Naive thymus-derived CD8-positive, alpha-beta T cell (primary cell): ENCODE measurements at places on chromosomes 3 and 15. TPM values are rescaled to one million over a fixed set of nuclear protein-coding genes. Genes with fewer than 3 reads are reported as not detected.

- DNase-seq: no peak
Measured at GRCh38 chr15:86973284-86973844, 893.7 kb downstream of the AGBL1 start.

DNA sequence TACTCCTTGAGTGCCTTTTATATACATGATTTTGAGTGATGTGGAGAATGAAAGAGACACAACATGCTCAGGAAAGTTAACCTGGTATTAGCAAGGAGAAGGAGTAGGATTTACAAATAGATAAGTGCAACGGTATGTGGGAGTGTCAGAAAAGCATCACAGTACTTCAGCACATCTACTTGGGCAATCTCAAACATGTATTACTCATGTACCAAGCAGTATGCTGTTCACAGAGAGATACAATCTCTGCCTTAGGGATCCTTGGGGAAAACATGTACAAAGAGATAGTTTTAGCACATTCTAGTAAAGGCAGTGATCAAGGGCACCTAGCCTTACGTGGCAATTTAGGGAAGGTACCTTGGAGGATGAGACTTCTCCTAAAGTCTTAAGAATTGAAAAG lies 146.5 kb downstream of the FILIP1L start:
- no peak for DNase-seq

- DNase-seq: no peak
Measured at GRCh38 chr15:99984491-99985243, 251.4 kb upstream of the LYSMD4 start.

The AADACL2 gene
- polyA plus RNA-seq: not detected

- no peak for DNase-seq
Measured at GRCh38 chr3:32376115-32376514, 15.5 kb upstream of the CMTM7 start.

- no peak for DNase-seq
Measured at GRCh38 chr15:31228011-31228484, 98.6 kb upstream of the KLF13 start.

The NOX5 gene
- not detected for polyA plus RNA-seq

GRCh38 chr3:50254577-50255250 lies 14.2 kb upstream of the SEMA3B start:
- DNase-seq: no peak

DNA sequence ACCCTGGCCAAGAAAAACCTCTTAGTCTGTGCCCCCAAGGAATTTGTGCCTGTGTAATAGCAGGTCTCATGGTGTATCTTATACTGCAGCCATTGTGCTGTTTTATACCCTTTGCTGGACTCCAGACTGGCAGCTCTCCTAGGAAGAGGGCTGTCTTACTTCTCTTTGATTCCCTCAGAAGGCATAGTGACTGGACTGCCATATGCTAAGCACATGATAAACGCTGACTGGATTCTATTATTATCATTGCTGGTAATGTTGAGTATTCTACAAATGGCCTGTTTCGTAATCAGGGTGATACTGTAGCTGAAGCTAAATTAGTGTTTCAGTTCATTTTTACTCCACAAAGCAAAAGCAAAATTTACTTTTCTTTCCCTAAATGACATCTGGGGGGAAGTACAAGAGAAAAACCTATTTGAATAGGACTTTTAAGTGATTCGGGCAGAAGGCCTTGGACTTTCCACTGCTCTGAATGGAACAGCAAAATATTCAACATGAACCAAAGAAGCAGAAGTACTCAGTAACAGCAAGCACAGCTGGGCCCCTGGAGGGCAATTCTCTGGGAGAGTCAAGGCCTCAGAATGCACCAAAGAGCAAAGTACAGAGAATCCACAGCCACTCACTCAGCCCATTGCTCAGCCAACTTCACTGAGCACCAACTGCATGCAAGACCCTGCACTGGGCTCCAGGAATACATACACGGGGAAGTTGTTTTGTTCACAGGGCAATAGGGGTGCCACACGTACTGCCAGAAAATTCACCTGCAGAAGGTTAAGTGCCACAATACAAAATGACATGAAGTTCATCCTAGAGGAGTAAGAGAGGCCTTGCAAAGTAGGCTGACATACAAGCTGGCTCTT lies 7.9 kb upstream of the BCL2A1 start:
- no peak for DNase-seq

DNA sequence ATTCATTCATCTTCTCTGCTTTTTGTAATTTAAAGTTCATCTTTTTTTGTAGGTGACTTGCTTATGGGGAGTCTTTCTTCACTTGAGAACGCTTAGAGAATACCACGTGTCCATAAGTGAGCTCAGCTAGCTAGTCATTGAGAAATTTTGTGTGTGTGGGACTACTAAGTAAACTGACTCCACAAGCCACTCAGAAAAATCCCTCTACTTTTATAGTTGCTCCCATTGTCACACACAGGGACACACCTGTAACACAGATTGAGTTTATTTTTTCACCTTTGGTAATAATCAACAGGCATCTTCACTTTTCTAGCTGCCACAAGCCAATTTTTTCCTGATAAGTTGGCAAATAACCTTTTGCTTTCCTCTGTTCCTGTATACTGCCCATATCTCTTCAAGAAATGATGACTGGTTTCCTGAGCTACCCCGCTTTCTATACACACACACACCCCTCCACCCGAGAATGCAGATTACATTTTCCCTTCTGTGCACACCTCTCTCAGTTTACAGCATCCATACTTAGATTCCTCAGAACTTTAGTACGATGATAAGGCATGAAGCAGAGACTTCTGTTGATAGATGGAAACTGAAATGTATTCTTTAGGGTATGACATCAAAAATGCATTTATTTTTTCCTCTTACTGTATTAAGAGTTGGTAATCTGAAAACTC lies 4.6 kb downstream of the TSC22D2 start:
- no peak for DNase-seq

DNA sequence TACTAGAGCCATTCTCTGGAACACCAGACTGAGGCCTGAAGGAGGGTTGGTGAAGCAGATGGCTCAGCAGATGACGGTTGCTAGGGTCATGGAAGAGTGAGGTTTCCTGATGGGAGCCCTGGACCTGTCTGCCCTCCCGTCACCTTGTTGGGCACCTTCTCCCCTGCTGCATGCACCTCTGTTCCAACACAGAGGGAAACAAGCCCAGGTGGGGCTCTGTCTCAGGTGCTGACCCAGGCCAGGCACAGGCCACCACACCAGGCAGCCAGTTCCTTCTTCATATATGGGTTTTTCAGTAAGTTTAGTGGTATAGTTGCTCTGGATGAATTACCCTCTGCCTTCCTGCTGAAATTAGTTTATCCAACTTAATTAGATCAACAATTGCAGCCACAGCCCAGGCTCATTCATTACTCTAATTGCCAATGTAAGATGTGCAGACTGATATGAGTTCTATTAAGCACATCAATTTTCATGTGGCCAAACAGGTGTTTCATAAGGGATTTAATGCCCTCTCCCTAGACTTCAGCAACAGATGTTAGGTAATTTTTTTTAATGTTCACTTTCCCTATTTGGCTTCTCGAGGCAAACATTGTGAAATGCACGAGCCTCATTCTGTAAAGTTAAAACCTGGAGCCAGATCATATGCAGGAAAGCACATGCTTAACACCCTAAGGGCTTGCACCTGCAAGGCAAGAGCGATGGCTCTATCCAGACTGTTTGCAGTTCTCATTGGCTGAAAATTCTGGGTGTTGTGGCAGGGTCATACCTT lies 174.8 kb downstream of the CHDH start:
- DNase-seq: no peak

The TRIM59 gene
- polyA plus RNA-seq: 17.4 TPM

- no peak for DNase-seq
Measured at GRCh38 chr3:168088106-168088720, 7.5 kb downstream of the GOLIM4 start.

DNA sequence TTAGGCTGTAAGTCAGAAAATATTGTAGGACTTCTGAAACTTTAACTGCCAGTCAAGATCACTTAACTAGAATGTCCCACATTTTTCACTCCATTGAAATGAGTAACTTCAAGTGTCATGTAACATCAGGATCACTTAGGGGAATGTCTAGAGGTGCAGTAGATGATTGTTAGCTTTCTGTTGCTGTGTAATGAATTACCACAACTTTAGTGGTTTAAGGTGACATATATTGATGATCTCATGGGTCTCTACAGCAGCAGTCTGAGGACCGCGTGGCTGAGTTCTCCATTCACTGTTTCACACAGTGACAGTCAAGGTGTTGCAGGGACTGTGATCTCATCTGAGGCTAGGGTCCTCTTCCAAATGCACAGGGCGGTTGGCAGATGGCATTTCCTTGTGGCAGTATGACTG lies 82.7 kb downstream of the SLC25A26 start:
- DNase-seq: no peak

GRCh38 chr3:29333576-29333975 lies 52.7 kb downstream of the RBMS3 start:
- DNase-seq: no peak

The MAP2K1 gene
- polyA plus RNA-seq: 39.3 TPM

The GLDN gene
- polyA plus RNA-seq: not detected

The APEH gene
- 114 TPM for polyA plus RNA-seq

The GRK7 gene
- not detected for polyA plus RNA-seq

The IGSF10 gene
- not detected for polyA plus RNA-seq

GRCh38 chr3:24972491-24972890 lies 455.6 kb upstream of the RARB start:
- no peak for DNase-seq

The ZIC1 gene
- polyA plus RNA-seq: not detected

DNA sequence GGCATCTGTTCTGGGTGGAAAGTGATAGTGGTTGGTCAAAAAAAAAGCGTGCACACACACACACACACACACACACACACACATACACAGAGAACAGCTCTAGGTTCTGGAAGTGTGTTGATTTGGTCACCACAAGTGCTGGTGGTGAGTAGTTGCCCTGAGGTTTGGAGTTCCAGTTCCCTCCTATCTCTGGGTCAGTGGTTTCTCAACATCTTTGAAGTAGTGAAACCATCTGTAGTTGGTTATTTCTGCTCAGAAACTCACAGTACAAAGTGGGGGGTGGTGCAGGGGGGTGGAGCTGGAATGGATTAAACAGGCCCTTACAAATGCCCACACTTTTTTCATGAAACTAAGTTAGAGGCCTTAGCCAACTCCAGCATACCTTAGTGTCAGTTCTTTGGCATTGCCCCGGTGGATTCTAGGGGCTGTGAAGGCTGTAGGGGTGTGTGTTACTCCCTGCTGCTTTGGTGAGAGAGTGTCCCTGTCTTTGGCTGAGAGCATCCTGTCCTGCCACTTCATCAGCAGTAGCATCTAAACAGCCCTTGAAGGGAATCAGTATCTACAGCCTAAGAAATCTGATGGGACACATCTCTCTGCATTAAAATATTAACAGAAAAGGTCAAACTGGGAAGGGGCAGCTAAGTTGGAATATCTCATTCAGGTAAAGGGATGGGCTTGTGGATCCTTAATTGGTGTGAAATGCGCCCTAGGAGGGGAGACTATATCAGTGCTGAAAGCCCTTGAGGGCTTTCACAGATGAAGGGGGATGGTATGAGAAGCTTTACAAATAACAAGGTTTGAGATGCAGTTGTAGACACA lies 20.6 kb downstream of the SMAD3 start:
- no peak for DNase-seq

DNA sequence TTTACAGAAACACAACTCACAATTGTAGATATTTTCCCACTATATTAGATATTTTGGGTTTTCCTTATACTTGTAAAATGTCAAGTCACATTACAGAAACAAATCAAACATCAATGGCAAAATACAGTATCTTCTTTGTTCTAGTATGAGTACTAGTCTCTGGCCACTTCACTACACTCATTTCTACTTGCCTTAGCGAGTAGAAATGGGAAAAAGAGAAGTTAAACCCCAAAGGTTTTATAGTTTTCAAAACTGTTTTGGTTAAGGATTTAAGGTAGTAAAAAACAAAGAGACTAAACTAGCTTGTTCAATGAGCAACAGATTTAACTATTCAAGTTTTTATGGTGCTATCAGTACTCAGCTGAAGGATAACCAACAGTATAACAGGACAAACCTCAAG lies 81.7 kb downstream of the BTD start:
- no peak for DNase-seq

DNA sequence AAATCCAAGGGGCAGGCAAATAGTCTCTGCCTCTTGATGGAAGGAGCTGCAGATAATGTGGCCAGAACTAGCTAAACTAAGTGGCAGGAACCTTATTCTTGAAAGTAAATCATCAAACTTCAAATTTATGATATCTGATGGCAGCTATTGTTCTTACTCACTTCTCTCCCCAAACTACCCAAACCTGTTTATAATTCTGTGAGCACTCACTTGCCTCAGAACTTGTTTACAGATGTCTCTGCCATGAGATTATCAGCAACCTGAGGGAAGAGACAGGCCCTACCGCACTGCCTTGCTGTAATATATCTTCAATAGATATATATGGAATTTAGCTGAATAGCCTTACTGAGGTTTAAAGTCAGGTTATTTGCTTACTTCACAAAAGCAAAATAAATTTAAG lies 2.2 kb upstream of the B3GALNT1 start:
- no peak for DNase-seq

GRCh38 chr3:186930143-186930640 lies at the start of gene ST6GAL1:
TSS of gene ST6GAL1 (plus strand) at chr3:186930526. CDS start at chr3:187042704, 112,178 bp downstream.
- peak; percentile 46 for DNase-seq

- DNase-seq: no peak
Measured at GRCh38 chr3:59660376-59660775, 610.6 kb upstream of the CFAP20DC start.

DNA sequence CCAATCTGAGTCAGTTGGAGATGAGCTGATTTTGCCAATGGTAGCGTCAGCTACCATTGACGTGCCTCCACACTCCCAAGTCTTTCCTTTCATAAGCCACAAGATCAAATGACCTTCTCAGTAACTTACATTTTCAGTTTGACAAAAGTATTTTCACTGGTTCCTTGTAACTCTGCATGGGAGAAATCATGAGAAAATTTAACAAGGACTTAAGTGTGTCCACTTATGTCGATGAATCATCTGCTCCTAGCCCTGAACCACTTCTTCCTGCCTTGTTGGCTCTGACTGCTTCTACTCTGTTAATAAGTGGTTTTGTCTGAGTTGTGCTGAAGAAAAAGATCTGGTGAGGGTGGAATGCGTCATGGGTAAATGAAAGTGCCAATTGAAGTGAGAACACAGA lies 101.2 kb downstream of the NFKBIZ start:
- DNase-seq: no peak

- no peak for DNase-seq
Measured at GRCh38 chr3:48402281-48402732, 27.6 kb downstream of the PLXNB1 start.

- DNase-seq: no peak
Measured at GRCh38 chr15:62880278-62880677, 162.3 kb upstream of the TPM1 start.

The GADL1 gene
- not detected for polyA plus RNA-seq

GRCh38 chr15:44667039-44667360 lies 3.5 kb upstream of the SPG11 start:
- no peak for DNase-seq
